ENCODE measurements at places on chromosomes 5 and 9.

GRCh38 chr5:142428773-142429473 lies 104.1 kb upstream of the SPRY4 start:
- peak; percentile 2 for DNase-seq

GRCh38 chr9:92404042-92404836 lies at the start of gene OGN:
Gene OGN (minus strand): TSS chr9:92404578. CDS start chr9:92403407, 1,171 bp downstream.
- DNase-seq, result no peak

DNA sequence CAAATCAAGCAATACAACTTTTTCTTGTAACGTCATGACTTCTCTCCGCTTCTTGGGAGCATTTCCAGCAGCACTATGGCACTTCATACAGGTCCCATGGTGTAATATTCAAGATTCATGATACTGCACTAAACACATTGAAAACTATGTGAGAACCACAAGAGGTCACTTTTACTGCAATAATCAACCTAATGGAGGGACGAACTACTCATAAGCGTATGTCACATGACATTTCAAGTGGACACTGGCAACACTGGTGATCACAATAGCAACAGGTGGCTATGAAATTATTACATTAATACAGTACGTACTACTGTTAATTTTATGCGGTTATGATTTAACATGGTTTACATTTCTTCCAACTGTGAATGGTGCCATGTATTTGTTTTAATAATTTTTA lies 78.6 kb upstream of the TBC1D9B start:
- no peak for DNase-seq

DNA sequence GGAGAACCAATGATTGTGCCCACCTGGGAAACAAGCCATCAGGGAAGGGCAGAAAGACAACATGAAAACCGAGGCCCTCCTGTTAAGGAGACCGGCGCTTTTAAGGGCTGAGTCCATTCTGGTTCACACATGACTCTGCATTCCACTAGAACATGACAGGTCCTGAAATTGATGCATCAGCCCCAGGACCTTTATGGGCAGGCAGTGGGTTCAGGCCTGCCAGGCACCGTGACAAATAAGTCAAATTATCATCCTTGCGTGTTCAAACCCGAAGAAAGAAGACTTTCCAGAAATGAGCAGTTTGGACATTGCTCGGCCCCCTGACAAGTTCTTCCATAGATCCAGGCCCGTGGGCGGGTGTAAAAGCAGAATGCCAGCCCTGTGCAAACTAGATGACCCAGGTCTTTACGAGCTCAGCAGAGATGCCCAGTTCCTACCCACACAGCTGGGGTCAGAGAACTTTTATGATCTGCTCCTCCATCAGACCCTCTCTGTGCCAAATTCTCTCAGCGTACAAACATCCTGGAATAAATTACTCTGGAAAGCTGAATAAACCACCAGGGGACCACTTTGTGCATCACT lies 295.5 kb upstream of the WWC1 start:
- DNase-seq, result no peak

DNA sequence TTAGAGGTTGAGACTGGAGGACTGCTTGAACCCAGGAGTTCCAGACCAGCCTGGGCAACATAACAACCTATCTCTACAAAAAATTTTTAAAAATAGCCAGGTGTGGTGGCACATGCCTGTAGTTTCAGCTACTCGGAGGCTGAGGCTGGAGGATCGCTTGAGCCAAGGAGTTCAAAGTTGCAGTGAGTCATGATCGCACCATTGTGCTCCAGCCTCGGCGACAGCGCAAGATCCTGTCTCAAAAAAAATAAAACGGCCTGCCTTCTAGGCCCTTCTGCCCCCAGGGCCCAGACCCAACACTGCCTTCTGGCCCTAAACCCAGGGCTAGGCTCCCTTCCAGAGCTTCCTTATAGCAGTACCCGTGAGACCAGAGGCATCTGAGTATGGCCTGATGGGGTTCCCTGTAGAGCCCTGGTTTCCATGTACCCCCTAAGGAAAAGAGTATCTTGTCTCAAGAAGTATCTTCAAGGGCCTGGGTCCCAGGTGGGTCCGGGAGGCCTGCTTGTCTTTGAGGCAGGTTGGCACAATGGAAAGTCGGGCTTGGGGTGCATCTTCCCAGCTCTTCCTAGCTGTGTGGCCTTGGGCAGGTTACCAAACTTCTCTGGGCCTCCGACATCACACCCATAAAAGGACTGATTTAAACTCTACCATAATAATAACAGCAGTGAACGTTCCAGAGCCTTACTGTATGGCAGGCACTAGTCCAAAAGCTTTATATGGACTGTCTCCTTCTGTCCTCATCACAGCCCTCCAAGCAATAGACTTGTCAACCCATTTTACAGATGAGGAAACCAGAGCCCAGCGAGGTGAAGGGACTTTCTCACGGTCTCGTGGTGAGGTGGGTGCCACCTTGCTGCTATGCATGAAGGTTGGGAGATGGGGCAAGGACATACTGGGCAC lies 9.6 kb downstream of the LRRC8A start:
- no peak for DNase-seq

- no peak for DNase-seq
Observed at GRCh38 chr5:73629456-73629855, 3.5 kb downstream of the ARHGEF28 start.

GRCh38 chr9:130732793-130733221 lies 39.2 kb downstream of the EXOSC2 start:
- no peak for DNase-seq

GRCh38 chr5:55520117-55520839 lies 14.5 kb downstream of the PLPP1 start:
- DNase-seq, result no peak

DNA sequence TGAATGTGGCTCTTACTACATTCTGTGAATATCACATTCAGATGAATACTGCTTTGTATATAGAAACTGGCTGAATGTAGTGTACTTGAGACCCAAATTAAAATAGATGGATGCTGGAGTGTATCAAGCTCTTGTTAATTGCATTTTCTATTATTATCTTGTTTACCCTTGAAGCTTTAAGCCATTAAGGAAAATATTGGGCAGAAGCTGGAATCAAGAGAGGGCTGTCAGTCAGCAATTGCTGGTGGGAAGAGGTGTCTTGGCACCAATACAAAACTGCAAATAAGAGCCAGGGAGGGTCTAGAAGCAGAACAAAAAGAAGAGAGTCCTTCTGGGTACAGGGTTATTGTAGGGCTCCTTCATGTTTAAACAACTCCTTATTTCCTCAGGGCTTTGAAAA lies 38.8 kb downstream of the MUSK start:
- no peak for DNase-seq

DNA sequence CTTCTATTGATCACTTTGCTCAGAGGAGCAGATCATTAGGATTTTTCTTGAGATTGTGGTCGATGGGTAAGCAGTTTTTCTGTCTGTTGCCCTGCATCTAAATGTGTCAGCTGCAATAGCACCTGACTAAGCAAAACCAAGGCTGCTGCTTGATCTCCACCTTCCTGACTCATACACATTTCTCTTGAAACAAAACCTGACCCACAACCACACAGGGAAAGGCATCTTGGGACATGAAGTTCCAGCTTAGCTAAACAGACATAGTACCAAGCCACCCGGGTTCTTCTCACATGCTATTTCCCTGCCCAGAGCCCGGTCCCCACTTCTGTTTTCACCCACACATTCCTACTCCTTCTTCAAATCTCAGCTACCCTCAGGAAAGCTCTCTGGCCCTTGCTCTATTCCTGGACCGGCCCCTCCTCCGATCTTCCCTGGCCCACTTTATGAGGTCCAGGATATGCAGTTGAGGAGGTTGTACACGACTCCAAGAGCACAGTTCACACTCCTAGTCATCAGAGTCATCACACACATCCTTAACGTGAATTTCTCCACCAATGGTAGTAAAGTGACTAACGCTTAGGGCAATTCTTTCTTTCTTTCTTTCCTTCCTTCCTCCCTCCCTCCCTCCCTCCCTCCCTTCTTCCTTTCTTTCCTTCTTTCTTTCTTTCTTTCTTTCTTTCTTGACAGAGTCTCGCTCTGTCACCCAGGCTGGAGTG lies 16.0 kb upstream of the ZBTB43 start:
- DNase-seq, result peak; percentile 17

GRCh38 chr5:51188001-51188591 lies 195.2 kb upstream of the ISL1 start:
- no peak for DNase-seq

- no peak for DNase-seq
Observed at GRCh38 chr5:31209334-31209733, 15.8 kb downstream of the CDH6 start.

- no peak for DNase-seq
Observed at GRCh38 chr9:16501141-16501540, 369.3 kb downstream of the BNC2 start.

DNA sequence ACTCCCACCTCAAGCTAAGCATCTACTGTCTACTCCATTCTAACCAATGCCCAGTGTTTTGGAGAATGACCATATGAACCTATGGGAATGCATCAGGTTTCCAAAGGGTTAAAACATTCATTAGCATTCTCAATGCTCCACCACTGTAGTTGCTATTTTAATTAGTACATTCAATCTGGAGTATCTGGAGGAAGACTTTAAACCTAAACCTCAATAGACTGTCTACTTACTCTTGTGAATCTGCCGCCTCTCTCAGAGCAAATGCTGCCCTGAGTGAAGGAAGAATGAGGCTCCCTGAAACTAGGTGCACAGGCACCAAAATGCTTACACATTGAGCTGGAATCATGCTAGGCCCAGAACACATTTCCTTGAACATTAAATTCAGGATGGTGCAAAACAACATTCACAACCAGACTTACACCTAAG lies 2.0 kb downstream of the ENC1 start:
- DNase-seq, result no peak

- no peak for DNase-seq
Observed at GRCh38 chr9:133934482-133935232, 57.5 kb downstream of the VAV2 start.

GRCh38 chr9:91271156-91271555 lies 90.6 kb downstream of the AUH start:
- no peak for DNase-seq

GRCh38 chr5:154165886-154166285 lies 24.6 kb upstream of the GALNT10 start:
- DNase-seq, result no peak

DNA sequence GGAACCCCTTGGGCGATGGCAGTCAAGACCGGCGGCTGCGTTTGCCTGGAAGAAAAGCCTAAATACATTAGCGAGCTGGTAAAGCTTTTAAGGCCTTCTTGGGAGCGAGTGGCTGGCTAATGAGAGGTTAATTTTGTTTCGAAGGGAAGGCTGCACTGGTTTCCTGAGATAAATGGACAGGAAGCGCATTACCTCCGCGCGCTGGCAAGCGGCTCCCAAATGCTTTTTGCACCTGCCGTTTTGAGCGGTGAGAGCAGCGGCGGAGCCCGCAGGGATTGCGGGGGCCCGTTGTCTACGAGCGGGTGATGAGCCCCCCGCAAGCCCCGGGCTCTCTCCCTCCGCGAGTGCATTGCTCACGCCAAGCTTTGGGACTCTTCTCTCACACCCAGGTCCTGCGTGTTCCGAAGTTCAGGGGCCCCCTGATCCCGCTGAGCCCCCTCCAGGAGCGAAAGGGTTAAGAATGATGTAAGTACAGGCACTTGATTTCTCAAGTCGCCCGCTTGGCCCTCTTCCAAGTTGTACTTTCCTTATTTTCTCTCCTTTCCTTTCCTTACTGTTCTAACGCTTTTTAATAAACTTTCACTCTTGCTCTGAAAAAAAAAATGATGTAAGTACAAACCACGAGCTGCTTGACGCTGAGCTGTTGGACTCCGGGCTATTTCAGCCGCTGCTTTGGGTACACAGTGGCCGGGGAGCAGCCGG lies 3.1 kb upstream of the RGMB start:
- DNase-seq, result no peak

- DNase-seq, result no peak
Observed at GRCh38 chr5:96517295-96517694, 84.2 kb upstream of the PCSK1 start.

DNA sequence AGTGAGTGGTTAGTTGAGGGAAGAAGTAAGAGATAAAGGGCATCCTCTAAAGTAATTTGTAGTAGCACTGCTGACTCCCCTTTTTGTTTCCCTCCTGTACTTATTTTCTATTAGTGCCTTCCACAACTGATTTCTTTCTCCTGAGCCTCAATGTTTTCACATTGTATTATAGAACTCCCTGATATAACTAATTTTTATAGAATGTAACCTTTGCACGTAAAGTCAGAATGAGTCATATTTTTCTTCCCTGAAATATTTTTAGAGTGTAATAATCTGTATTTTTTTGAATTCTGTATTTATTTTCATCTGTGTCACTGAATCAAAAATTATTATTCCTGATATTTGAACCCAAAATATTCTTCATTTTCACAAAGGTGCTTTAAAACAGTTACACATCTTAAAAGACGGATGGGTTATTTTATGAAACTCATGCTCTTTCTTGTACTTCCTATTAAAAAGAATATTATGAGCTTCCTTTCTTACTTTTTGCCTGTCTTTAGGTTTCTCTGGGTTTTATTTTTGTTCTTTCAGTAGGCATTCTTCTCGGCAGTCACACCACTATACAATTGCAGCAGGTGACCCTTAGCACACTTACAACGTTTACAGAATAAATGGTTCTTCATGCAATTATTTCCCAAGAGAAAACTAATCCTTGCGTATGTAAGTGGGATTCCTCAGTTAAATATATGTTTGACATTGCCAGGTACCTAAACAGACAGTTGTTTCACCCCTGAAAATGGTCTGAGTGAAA lies 30.5 kb upstream of the DMRTA1 start:
- DNase-seq, result no peak

- no peak for DNase-seq
Observed at GRCh38 chr5:65774346-65774745, 52.3 kb downstream of the NLN start.

GRCh38 chr5:174775081-174775480 lies 50.7 kb downstream of the MSX2 start:
- no peak for DNase-seq

DNA sequence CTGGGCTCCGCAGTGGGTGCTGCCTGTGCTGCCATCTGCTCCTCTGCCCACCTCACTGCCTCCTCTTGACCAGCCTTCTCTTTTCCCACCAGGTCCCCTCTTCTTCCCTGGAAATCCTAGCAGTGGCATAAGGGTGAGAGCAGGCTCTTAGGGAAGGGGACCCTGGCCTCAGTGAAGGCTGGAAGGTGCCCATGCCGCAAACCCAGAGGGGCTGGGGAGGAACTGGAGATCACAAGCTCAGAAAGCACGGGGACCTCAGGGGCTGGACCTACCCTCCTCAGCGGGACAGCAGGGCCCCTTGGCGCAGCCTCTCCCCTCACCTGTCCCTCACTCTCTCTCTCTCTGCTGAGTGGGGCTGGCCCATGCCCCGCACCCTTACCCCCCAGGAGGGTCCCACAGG lies 144.4 kb upstream of the IRX2 start:
- no peak for DNase-seq

GRCh38 chr5:31811210-31811609 lies 172.3 kb downstream of the PDZD2 start:
- no peak for DNase-seq

DNA sequence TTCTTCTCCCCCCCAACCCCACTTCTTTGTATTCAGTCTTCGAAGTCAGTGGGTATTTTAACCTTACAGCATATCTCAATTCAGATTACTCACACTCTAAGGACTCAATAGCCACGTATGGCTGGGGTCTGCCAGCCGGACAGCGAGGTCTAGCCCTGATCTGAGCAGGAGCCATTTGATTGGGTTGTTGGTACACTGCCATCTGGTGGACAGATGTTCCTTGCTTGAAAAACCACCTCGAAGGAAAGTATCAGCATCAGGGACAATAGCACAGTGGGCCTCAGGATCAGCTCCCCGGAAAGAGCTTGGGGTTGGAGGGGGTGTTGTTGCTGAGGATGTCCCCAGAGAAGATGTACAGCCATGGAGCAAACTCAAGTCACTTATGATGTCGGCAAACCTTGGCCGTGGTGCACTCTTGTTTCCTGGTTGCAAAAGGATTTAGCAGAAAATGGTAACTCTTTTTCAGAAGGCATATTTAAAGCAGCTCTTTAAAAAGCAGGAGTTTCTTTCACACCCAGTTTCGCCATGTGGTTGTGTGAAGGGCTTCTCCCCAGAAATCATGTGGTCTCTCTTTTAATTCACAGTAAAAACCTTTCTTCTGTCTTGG lies 31.7 kb upstream of the KCNMB1 start:
- DNase-seq, result peak; percentile 70

Measured in CD8-positive, alpha-beta T cell (primary cell).